NCI-H1930 (cell line): ENCODE measurements at places on chromosomes 4 and X.

DNA sequence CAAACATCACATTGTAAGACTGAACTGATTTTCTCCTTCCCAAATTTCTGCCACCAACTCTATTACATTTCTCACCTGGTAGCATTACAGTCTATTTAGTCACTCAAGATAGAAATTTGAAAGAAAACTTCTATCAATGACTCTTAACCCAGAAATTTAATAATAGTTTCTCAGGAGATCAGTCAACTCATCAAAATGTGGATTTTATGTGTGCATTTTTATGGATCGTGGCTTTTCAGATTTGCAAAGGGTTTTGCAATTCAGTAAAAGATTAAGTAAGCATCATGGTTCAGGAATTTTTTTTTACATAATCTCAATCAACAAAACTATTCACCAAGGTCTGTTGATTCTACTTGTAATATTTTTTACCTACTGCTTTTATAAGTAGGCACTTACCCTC is 111.1 kb downstream of the CFAP299 start:
- no peak for DNase-seq

DNA sequence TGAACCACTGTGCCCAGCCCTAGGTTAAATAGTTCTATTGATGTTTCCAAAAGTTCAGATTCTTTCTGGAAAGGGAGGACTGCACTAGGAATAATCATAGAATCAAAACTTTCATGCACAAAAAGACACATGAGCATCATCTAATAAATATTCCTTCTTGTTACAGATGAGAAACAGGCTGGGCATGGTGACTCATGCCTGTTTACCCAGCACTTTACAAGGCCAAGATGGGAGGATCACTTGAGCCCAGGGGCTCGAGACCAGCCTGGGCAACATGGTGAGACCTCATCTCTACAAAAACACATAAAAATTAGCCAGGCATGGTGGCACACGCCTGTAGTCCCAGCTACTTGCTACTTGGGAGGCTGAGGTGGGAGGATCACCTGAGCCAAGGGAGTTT is 27.7 kb downstream of the LARP7 start:
- DNase-seq, result no peak

DNA sequence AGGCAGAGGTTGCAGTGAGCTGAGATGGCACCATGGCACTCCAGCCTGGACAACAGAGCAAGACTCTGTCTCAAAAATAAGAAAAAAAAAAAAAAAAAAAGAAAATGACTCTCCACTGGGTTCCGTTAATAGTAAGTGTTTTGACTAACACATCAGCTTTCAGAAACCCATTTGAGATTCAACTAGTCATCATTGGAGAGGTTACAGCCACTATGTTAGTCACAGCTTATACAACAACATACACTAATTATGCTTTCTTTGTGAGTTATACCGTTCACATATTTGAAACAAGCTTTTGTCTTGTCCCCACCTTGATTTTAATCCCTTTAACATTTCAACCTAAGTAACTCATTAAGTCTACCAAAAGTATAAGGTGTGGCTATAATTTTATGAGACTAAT is 48.2 kb downstream of the HADH start:
- no peak for DNase-seq

DNA sequence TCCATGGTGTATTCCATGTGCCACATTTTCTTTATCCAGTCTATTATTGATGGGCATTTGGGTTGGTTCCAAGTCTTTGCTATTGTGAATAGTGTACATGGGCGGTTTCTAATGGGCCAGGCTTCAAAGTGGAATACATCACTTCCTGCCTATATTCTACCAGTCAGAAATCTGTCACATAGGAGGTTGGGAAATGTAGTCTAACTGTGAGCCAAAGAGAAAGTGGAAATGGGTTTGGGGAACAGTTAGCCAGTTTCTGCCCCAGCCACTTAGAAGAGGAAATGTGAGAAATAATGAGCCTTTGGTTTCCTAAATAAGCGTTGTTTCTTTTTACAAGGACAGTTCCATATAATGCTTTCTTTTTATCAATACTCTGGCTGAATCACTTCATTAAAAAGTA is 85.1 kb upstream of the AP1S2 start:
- no peak for DNase-seq

DNA sequence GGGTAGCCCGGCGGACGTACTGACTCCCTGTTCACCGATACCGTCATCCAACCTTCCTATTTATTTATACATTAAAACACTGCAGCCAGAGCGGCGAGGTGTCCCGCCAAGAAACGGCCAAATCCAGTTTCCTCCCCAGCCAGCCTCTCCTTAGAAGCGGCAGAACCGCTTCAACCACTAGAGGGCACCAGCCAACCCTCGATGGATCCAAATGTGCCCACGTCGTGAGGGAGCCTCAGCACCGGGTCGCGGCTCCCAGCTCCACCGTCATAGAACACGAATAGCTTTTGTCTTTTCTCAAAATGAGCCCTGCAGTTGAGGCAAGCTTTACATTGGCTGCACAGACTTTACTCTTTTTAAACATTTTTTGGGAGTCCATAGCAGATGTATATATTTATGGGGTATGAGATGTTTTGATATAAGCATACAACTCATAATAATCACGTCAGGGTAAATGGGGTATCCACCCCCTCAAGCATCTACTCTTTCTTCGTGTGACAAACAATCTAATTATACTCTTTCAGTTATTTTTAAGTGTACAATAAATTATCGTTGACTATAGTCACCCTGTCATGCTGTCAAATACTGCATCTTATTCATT is 13.0 kb upstream of the HELT start:
- peak; percentile 68 for DNase-seq

- DNase-seq, result no peak
Measured at GRCh38 chr4:1053080-1053661, 41.7 kb downstream of the FGFRL1 start.

- DNase-seq, result no peak
Measured at GRCh38 chr4:162700815-162701361, 465.8 kb downstream of the NAF1 start.

- peak; percentile 0 for DNase-seq
Measured at GRCh38 chrX:37424000-37424429, 74.9 kb downstream of the PRRG1 start.

- DNase-seq, result no peak
Measured at GRCh38 chr4:723751-724530, 18.3 kb downstream of the PCGF3 start.

DNA sequence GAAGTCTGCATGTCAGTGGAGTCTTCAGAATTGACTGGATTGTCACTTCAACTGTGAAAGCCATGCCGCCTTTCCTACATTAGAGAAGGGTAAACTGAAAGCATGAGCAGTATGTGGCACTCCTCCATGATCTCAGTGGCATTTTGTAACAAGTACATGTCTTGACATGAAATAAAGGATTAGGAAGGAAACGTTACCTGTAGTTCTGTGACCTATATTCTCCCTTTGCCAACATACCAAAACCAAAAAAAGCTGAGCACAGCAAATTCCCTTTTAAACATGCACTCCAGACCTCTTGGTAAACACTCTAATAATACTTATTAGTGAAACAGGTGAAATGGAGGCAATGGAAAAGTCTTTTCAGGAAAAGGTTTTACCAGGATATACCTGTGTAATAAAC is 344.2 kb downstream of the GRIA2 start:
- DNase-seq, result no peak

DNA sequence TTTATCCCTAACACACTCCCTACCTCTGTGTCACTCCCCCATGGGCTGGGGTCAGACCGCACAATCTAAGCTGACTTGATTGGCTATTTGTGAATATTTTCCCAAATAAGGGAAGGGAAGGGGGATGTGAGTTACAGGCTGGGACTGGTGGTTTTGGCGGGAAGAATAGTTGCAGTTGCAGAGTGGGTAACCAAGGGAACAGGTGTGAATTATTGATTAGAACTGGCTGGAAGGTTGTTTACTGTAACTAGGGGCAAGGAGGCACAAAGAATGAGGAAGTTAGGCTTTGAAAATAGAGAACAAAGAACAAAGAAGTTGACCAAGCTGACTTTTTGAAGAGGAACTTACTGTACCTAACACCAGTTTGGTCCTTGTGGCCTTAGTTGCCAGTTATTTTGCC is 88.0 kb upstream of the XAGE2 start:
- no peak for DNase-seq

GRCh38 chrX:9087271-9088040 is 53.5 kb upstream of the FAM9B start:
- DNase-seq, result no peak

GRCh38 chrX:133089411-133089810 is 7.5 kb downstream of the USP26 start:
- DNase-seq, result no peak

GRCh38 chr4:182507805-182508204 is 264.6 kb downstream of the TENM3 start:
- DNase-seq, result no peak

GRCh38 chr4:103046416-103047290 is 27.1 kb upstream of the SLC9B1 start:
- DNase-seq, result no peak

GRCh38 chr4:144705601-144706590 is 59.9 kb downstream of the HHIP start:
- no peak for DNase-seq

DNA sequence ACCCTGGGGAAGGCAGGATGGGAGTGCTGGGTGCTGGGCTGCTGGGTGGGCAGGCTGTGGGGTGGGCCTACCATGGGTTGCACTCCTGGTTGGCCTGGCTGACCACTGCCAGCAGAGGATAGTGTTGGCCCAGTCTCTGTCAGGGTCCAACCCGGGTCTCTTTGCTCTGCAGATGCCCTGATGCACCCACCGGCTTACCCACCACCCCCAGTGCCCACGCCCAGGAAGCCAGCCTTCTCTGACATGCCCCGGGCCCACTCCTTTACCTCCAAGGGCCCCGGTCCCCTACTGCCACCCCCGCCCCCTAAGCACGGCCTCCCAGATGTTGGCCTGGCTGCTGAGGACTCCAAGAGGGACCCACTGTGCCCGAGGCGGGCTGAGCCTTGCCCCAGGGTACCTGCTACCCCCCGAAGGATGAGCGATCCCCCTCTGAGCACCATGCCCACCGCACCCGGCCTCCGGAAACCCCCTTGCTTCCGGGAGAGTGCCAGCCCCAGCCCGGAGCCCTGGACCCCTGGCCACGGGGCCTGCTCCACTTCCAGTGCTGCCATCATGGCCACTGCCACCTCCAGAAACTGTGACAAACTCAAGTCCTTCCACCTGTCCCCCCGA is 14.2 kb upstream of the ADD1 start:
- DNase-seq, result no peak

DNA sequence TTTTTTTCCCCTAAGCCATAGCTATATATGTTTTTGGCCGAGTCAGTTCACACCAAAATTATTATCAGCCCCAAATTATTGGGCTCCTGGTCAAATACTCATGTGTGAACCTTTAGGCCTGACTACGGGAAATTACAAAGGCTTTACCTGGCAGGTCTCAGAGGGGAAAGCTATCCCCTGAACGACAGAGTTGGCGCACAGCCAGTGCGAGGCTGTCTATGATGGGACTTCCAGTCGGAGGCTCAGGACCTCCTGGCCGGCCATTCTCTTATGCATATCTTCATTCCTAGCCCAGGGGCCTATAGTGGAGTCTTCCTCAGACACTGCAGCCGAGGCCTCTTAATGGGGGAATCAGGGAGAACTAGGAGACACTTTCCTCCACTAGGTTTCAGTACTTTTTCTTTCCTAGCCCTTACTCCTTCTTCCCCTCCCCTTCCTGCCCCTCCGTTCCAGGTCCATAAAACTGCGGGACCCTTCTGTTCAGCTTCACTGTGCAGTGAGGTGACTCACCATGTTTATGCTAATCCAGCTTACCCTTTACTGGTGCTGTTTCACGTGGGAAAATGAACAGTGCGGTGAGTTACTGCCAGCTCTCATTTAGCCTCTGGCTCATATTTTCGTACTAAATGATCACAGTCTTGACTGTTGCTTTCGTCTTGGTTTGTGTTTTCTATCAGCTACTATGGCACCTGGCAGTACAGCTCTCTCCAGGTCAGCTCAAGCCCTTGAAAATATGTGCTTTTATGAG is 533.9 kb downstream of the FSTL5 start:
- no peak for DNase-seq
